CD4-positive, alpha-beta T cell treated with Interleukin-12 subunit alpha and Interleukin-12 subunit beta, for 1 hour (primary cell): ENCODE measurements at places on chromosomes 1 and 21.

- no peak for DNase-seq
Observed at GRCh38 chr1:43844114-43844513, 89.5 kb upstream of the ARTN start.

DNA sequence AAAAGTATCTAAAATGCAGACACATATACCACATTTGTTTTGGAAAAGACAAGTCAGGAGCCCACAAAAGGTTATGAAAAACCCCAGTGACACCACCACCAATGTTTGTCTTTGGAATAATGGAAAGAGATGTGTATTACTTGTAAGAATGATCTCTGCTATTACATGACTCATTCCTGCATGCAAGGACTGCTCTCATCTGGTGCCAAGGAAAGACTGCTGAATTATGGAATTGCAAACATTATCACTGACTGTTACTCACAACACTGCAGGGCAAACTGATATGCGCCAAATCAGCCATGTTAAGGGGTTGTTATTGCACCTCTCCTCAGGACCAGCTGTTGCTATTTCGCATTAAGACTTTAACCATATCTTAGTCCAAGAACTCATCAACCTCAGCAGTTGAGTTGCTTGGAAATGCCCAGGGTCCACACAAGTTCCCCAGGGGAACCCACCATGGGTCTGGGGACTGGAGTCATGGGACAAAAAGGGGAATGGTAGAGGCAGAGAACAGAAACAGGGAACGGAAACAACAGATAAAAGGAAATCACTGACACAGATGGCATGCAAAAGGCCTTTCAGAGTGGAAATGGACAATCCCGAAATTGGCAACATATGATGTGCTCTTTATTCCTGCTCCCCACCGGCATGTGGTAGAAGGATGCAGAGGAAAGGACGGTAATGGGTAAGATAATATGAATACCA lies 34.4 kb downstream of the CAPZB start:
- DNase-seq: no peak

- no peak for DNase-seq
Observed at GRCh38 chr21:21286170-21286798, 288.1 kb downstream of the NCAM2 start.

GRCh38 chr1:216248628-216249027 lies 174.6 kb downstream of the USH2A start:
- DNase-seq: no peak

DNA sequence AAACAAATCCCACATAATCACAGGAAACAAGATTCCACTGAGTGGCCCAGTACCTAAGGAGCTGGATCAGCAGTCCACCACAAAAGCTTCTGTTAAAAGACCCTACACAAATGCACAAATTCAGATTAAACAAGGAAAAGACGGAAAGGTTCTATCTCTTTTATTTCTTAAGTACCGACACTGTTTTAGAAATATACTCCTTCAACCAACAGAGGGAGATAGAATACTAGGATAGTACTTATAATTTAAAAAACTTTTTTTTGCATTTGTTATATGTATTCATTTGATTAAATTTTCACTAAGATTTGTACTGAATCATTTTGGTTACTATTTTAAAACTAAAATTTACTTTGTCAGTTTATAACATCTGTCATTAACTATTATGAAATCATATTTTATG lies 12.5 kb downstream of the CDC7 start:
- DNase-seq: no peak

DNA sequence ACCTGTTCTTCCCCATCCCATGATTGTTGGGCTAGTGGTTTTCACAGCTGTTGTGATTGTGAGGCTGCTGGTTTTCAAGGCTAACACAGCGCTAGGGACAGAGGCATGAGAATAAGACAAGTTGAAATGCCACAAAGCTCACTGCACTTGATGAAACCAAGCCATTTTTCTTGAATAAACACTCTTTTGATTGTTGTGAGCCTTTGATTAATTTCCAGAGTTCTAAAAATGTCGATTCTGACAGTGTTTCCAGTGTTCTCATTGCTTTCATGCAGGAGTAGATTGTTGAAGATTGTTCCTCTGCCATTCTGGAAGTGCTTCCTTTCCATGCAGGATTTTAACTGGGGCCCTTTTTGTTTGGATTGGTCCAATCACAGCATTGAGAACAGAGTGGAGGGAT lies 134.9 kb upstream of the GRIK3 start:
- DNase-seq: no peak

DNA sequence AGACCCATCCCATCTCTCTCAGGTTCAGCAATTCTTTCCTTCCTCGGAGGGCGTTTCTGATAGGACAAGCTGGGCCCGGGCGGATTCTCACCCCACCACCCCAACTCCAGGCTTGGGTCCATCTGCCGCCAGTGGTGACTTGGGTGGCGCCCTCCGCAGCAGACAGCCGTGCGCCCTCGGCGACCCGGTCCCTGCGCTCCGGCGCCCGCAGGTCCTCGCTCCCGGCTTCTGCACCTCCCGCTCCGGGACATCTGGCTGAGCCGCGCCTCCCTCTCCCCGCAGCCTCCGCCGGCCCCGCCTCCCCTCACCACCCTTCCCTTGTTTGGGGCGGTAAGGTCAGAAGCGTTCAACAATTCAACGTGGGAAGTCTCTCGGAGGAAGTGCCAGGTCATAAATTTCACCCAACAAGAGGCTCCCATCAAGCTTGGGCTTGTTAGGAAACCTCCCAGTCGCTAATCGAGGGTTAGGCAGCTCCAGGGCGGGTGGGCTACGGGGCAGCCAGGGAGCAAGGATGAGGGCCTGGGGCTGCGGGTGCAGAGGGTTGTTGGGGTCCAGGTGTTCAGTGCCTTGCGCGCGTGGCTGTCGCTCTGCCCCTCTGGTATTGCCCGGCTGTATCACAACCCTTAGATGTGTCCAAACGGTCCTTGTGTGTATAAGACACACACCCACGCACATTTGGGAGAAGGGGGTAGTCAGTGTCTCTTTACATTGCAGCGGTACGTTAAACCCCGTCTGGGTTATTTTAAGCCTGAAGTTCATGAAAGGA lies 39.8 kb downstream of the OLIG1 start:
- no peak for DNase-seq

DNA sequence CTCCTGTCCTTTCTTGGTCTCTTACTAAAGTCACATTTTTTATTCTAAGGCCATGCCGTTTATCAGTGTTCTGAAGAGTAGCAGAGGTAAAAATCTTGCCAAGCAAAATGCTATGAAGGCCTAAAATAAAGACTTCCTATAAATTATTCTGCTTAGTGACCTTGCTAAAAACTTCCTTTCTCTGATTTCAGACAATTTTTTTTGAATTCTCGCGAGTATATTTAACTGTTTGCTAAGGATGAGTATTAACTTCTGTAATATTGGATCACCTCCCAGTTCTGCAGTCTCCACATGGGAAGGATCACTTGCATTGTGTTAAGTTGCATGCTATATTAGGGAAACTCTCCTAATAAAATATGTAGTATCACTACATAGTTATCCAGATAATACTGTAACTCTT lies 123.4 kb upstream of the SNX7 start:
- DNase-seq: no peak

DNA sequence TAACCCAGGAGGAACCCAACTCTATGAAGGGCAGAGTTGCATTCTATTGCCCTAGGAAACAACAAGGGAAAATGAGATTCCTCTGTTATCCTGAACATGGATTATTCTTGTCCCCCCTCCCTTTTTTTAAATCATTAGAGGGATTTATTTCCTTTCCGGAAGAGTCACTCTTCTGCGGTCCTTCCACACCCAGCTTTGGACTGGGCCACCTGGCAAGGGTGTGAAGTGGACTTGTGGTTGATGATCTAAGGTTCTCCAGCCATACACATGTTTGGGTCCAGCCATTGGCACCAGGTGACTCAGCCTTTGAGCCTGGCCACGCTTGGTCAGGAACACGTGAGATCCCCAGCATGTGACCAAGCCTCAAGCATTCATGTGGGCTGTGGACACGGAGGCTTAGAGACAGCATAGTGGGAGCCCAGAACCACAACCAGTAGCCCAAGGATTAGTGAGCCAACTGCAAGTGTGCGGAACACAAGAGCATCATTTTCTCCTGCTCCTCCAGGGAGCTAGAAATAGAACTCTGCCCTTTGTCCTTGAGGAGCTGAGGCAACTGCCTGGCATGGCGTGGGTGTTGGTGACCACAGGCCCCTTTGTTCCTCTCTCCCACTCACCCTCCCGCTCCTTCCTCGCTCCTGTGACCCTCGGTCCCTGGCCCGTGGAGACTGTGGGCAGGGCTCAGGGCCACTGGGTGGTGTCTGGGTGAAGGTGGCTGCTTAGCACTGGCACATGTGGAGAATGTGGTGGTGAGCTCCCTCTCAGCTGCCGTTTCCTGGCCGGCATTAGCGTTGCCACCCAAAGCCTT lies 50.1 kb downstream of the NENF start:
- no peak for DNase-seq

- peak; percentile 15 for DNase-seq
Observed at GRCh38 chr1:232951180-232951579, 769 bp downstream of the NTPCR start.

- peak; percentile 34 for DNase-seq
Observed at GRCh38 chr1:52139817-52140540, 1.9 kb upstream of the ZFYVE9 start.

DNA sequence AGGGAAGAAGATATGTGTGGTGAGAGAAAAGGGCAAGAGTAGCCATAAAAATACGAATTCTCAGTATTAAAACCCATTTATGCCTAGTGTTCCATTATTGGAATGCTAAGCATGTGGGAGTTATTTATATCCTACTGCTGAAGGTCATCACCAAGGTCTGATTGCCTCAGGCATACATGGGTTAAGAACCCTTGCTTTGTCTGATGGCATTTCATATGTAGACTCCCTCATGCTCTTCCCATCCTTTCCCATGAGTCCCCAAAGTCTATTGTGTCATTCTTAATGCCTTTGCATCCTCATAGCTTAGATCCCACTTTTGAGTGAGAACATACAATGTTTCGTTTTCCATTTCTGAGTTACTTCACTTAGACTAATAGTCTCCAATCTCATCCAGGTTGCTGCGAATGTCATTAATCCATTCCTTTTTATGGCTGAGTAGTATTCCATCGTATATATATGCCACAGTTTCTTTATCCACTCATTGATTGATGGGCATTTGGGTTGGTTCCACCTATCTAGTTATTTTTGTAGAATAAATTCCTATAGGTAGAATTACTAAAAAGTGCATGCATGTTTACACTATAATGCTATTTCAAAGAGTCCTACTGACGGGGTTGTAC lies 172.5 kb downstream of the DYRK1A start:
- DNase-seq: no peak

GRCh38 chr21:39616211-39616772 lies 3.6 kb downstream of the B3GALT5 start:
- DNase-seq: no peak

- no peak for DNase-seq
Observed at GRCh38 chr21:34857874-34858273, 189.1 kb downstream of the CLIC6 start.

- DNase-seq: no peak
Observed at GRCh38 chr1:85448358-85448757, 16.6 kb downstream of the DDAH1 start.

- no peak for DNase-seq
Observed at GRCh38 chr1:223319905-223320580, 43.9 kb downstream of the SUSD4 start.

GRCh38 chr21:15935530-15935929 lies 205.7 kb downstream of the USP25 start:
- no peak for DNase-seq

- DNase-seq: no peak
Observed at GRCh38 chr1:160607672-160608032, 28.4 kb upstream of the CD84 start.

GRCh38 chr1:219235903-219236481 lies 62.3 kb downstream of the LYPLAL1 start:
- DNase-seq: peak; percentile 3

DNA sequence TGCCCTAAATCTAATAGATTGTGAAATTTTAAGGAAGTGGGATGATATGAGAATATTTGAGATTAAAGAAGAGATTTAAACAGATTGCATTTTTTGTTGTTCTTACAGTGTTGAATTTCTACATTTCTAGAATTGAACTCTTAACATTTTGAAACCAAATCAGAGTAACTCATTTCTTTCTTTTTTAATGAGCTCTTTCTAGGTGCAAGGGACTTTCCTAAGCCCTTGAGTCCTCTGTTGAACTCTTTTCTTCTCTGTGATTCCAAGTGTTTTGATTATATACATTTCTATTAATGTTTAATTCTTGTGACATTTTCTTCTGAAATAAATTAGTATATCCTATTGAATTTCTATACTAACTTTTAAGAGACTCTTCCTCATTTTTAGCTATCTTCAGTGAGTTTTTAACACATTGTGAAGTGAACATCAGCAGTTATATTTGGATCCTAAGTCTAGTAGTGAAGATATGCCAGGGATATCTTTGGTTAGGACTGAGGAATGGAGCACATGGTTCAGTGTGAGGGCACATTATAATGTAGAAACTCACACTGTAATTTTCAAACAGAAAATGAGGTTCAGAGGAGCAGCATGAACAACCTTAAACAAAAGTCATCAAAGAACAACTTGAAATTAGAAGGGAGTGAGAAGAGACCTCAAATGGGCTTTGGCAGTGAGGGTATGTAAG lies 53.1 kb downstream of the ATG4C start:
- DNase-seq: no peak

DNA sequence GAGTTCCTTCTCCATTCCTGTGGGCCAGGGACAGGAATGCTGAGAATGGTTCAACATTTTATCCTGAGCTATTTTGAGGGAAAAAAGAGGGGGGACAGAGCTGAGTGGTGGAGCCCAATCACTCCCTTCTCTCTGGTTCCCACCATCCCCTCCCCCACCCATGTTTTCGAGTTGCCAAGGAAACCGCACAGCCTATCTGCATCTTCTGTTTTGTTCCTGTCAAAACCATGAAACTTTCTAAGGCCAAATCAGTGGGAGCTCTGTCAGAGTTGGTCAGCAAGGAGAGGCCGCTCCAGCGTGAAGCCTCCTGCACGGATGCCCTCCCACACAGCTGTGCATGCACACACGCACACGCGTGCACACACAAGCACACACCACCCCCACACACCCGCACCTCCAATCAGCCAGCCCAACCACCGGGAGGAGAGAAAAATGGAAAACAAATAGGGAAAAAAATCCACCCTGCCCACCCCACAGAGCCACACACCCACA lies 54.5 kb upstream of the ATP2B4 start:
- no peak for DNase-seq

- DNase-seq: no peak
Observed at GRCh38 chr1:56803561-56804156, 15.5 kb downstream of the FYB2 start.

DNA sequence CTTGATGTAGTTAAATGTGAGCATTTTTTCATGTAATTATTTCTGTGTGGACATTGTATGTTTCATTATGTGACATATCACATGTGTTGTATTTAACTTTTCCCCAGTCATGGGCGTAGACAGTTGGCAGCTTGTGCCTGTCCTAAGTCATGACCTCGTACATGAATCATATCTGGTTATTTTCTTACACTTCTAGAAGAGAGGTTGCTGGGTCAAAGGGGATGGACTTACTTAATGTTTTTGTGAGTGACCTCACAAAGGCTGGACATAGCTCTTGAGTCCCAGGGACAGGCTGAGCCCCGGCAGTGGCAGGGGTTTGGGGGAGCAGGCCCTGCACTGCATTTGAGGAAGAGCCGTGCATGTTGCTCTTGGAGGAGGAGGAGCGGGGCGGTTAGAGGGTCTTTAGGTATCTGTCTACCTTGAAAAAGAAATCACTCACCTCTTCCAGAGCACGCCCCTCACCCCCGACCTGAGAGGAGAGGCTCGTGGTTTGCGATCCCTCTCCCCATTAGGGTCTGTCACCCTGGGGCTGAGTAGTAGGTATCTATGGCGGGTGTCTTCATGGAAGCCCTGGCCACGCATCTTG lies 16.4 kb downstream of the IFNGR2 start:
- DNase-seq: no peak
